Kidney capillary endothelial cell (primary cell): ENCODE measurements at places on chromosomes 4 and X.

DNA sequence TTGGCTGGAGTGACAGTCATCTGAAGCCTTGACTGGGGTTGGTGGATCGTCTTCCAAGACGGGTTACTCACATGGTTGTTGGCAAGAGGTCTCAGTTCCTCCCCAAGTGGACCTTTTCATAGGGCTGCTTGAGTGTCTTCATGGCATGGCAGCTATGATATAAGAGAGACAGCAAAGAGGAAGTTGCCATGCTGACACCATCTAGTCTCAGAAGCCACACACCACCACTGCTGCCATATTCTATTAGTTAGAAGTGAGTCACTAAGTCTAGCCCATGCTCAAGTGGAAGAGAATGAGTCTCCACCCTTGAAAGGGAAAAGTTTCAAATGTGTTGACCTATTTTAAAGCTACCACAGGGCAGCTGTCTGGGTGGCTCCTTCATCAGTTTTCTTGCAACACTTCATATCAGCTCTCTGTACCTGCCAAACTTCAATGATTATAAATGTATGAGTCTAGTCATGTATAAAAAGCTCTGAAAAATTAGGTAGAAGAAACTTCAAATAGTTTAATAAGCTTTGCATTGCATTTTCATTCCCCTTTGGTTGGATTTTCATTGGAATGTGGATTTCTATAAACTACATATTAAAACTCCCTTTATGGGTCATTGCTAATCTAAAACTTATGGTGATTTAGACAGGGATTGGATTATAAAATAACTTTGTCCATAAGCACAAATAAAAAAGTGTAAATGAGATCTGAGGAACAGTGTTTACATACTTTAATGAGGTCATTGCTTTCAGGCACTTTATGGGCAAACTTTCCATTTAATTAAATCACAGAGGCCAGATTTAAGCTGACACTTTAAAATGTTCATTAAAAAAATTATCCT lies 68.0 kb upstream of the ATXN3L start:
- DNase-seq = no peak

- DNase-seq = no peak
Measured at GRCh38 chr4:137361756-137362470, 170.4 kb downstream of the PCDH18 start.

DNA sequence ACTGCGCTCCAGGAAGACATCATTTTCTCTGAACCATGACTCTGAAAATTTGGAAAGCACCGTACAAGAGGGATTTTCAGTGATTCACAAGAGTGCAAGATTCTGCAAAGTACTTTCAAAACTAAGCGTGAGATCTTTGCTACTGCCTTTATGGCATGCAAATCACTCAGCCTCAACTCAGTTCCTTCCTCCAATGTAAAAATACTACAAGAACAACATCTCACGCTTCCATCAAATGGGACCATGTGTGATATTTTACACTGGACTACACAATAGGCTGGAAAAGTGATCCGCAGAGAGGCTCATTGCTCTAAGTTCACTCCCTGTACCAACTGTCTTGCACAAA lies 674 bp upstream of the IL15 start:
- no peak for DNase-seq

GRCh38 chr4:58560736-58561135 lies 1450.6 kb upstream of the IGFBP7 start:
- no peak for DNase-seq

- no peak for DNase-seq
Measured at GRCh38 chr4:88458104-88458740, 1.3 kb downstream of the HERC5 start.

DNA sequence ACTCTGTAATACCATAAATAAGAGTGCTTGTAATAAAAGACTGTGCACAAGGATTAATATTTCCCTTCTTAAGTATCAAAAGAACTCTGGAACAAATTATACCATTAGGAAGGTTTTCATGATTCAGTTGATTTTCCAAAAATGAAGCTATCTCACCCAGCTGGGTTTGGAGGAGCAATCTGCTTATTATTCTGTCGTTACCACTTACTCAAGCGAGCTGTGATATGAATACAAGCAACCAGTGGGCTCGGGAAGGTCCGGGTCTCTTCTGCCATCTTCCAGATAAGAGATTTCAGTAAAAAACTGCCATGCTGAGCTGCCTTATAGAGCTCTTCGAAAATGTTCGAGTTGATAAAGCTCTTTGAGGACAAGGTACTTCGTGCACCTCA lies 15.3 kb downstream of the SMIM20 start:
- no peak for DNase-seq

DNA sequence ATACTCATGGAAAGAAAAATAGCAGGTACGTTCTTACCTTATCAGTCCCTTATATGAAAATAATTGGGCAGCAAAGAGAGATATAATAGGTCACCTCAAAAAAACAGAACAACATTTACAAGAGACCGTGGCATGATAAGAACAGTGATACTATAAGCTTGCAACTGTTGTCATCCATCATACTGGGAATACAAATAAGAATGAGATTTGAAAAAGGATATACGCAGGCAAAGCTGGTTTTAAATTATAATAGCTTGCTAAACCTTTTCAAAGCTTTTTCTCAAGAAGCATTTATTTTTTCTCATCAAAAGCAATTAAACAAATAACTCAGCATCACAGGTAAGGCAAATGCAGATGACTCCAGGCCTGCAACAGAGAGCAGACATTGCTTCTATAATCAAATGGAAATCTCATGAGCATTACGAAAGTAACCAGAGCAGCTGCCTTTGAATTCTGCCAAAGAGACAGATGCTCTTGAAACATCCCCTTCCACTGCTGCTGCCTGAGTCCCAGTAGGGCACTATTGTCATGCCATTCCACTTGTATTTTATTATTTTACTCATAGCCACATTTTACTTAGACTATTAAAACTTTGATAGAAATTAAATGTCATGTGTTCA lies 620.6 kb upstream of the GNPDA2 start:
- DNase-seq = no peak

GRCh38 chr4:137804906-137805495 lies 272.7 kb upstream of the PCDH18 start:
- DNase-seq = no peak

GRCh38 chr4:53589511-53589910 lies 1.8 kb downstream of the LNX1 start:
- DNase-seq = no peak

DNA sequence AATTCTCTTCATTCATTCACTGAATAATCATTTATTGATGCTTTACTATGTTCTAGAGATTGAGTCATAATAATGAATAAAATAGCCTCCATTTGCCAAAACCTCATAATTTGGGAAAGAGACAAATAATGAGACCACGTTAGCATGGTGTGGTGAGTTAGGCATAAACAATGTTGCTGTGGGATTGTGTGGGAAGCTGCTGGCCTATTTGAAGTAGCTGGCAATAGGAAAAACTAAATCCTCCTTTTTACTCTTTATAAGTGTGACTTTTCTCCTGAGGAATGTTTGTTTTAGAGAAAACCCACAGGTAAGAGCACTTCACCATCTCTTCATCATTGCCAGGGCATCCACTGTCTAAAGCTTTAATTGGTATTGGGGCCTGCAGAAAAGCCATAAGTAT lies 95.3 kb downstream of the AREG start:
- no peak for DNase-seq

DNA sequence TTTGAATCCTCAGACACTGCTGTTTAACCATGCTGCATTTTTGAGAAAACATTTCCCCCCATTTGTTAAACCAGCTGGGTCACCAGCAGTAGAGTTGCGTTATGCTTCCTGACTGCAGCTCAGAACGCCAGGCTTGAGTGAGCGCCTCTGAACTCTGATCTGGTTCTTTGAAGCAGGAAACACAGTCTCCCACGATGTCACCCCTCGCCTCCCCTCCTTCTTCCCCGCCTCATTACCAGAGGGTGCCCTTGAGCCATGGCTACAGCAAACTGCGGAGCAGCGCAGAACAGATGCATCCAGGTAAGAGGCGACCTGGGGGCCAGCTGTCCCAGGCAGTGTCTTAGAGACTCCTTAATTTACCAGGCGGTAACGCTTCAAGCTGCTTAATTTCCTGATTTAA lies 78.4 kb downstream of the REPS2 start:
- DNase-seq = no peak

DNA sequence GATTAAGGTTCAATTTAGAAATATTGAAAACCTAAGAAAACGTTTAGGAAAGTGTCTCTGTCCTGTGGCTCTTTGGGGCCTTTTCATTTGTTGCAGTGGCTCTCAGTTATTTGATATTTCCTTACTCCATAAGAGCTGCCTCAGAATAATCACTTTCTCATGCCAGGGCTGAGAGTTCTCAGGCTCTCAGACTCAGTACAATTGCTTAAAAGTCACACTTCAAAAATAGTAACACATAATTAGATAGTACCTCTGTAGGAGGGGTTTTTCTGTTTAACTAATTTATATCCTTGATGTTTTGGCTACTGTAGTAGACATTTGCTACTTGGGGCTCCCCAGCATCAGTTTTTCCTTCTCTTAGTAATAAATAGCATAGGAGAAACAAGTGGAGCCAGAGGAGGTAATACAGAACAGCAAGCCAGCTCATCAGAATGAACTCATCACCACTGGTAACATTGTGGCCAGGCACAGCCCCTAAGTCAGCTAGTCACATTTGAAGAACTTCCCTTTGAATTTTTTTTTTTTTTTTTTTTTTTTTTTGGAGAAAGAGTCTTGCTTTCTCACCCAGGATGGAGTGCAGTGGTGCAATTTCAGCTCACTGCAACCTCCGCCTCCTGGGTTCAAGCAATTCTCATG lies 8.0 kb upstream of the HNRNPD start:
- no peak for DNase-seq

DNA sequence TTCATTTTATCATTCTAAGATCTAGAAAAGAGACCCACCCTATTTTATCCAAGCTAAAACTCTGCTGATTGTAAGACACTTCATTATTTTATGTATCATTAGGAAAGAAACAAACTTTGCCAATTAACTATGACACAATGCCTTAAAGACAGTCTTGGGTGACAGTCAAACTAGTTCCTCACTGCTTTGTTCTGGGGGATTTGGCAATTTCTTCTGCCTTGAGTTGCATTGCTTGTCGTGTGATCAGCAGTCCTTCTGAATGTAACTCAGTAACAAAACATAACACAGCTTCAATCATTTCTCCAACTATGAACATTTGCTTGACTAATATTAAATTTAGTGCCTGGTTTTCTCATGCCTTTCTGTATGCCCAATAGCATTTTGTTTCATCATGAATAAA lies 577.9 kb upstream of the DIPK2B start:
- no peak for DNase-seq

GRCh38 chr4:119517361-119518229 lies 111.0 kb downstream of the PDE5A start:
- no peak for DNase-seq

DNA sequence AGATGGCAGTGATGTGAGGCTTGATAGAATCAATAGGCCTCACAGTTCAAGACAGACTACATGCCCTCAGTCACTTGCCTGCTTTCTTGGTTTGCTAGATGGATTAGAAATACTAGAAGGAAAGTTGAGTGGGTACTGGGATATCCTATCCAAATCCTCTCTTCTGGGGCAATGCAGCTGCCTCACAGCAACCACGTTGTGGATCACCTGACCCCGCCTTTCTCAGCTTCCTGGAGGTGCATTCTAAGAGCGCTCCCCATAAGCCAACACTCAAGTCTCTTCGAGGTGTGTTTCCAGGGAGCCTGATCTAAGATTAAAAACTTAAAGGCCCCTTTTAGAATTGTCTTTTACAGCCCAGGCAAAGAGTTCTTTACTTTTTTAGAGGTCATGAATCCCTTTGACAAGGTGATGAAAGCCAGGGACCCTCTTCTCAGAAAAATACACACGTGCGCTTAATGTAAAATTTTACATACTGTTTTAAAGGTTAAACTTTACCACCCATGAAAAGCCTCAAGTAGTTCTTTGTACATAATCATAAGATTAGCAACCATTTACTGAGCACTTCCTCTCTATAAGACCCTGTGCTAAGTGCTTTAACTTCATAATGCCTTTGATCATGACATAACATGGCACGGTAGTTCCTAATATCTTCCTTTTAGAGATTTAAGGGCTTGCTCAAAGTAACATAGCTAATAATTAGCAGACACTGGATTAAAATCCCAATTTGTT lies 840 bp upstream of the RPL34 start:
- DNase-seq = no peak

DNA sequence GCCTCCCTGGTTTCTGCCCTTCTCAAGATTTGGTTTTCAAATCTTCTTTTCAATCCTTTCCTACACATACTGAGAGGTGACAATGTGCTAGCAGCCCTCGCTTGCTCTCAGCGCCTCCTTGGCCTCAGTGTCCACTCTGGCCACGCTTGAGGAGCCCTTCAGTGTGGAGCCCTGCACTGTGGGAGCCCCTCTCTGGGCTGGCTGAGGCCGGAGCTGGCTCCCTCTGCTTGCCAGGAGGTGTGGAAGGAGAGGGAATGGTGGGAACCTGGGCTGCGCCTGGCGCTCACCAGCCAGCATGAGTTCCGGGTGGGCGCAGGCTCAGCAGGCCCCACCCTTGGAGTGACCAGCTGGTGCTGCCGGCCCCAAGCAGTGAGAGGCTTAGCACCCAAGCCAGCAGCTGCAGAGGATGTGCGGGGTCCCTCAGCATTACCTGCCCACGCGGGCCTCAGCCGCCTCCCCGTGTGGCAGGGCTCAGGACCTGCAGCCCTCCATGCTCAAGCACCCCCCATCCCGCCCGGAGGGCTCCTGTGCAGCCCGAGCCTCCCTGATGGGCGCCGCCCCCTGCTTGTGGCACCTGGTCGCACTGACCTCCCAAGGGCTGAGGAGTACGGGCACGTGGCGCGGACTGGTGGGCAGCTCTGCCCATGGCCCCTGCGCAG lies 127.5 kb downstream of the COX7B2 start:
- no peak for DNase-seq

DNA sequence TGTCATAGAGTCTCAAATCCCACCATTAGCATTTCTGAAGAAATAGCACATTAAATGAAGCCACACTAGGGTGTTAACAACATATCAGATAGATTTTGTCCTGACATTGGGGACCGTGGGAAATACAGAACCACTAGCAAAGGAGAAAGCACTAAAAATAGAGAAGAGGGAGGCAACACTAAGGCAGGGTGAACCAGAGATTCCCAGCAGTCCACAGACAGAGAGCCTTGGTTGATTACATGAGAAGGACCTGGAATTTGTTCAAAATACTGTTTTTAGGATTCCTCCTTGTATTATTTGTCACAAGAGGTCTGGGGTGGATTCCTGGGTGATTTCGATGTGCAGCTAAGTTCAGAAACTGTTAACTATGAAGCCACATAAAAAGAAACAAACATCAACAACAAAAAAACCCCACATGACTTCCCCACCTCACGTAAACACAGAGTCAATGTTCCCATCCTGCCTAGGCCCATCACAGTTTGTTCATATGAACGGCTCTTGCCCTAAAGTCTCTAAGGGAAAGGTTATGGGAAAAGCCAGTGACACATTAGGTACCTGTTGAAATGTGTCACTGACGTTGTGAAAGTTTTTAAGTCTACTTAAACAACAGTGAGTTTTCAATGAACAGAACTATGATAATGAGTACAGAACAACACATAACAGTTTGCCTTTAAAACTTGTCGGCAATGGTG lies 23.6 kb upstream of the GRSF1 start:
- no peak for DNase-seq

DNA sequence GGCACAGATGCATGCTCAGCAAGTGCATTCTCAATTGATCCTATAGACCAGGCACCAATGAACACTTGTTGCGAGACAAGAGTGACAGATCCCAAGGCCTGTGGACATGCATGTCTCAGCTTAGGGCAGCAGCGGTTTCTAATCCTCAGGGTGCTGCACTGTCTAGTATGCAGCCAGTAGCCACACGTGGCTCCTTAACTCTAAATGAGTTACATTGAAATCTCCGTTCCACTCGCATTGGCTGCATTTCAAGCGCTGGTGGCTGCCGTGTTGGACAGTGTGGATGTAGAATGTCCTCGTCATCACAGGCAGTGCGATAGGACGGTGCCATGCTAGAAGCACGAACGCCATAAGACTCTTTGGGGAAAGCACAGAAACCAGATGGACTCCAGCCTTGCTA lies 24.0 kb upstream of the AFAP1 start:
- DNase-seq = no peak
